ENCODE measurements at places on chromosomes 4 and X. TPM values are rescaled to one million over a fixed set of nuclear protein-coding genes. Genes with fewer than 3 reads are reported as not detected.

The TCEAL2 gene
- total RNA-seq, result not detected

The NMU gene
- not detected for total RNA-seq

The WAS gene
- total RNA-seq, result not detected

The CTAG1A gene
- not detected for total RNA-seq

The PLRG1 gene
- 64.7 TPM for total RNA-seq

The DOK7 gene
- total RNA-seq, result not detected

The NIPAL1 gene
- total RNA-seq, result 1.4 TPM

The NDP gene
- 0.29 TPM for total RNA-seq

The NOX1 gene
- not detected for total RNA-seq

The MAGED4B gene
- 87.9 TPM for total RNA-seq

The COL4A6 gene
- total RNA-seq, result 26.1 TPM

The DSPP gene
- total RNA-seq, result not detected

The SPIN2A gene
- not detected for total RNA-seq

The ASB9 gene
- total RNA-seq, result 0.29 TPM

The ZDHHC15 gene
- not detected for total RNA-seq

The MOSPD2 gene
- 35.7 TPM for total RNA-seq
